ENCODE measurements at places on chromosomes 11 and 22.

- peak; percentile 24 for DNase-seq
Measured at GRCh38 chr11:66579017-66579606, 10.7 kb upstream of the CTSF start.

- DNase-seq: no peak
Measured at GRCh38 chr11:92846491-92847125, 122.8 kb upstream of the MTNR1B start.

DNA sequence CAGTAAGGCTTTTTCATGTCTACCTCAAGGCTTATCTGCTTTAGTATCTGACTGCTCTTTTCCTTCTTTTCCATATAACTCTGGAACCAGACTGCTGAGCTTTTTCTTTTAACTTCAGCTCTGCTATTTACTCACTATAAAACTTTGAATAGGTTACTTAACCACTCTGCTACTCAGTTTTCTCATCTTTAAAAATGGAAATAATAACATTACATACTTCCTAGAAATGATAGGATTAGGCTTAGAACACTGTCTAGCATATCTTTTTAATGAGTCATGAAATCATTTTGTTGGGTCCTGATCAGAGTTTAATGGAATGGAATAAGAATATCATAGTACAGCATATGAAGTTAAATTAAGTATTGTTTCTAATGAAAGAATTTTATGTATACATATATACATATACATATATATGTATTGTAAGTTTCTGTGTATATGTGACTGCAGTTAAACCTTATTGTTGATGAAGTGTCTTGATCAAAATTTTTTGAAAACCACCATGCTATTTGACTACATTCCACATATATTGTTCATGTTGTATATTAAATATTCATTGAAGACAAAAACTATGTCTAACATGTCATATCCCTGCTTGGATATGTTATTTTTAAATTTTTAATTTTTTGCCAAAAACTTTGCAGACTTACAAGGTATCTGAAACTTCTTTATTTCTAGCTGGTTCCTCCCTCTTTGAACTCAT, 120.2 kb downstream of the METTL15 start:
- no peak for DNase-seq

DNA sequence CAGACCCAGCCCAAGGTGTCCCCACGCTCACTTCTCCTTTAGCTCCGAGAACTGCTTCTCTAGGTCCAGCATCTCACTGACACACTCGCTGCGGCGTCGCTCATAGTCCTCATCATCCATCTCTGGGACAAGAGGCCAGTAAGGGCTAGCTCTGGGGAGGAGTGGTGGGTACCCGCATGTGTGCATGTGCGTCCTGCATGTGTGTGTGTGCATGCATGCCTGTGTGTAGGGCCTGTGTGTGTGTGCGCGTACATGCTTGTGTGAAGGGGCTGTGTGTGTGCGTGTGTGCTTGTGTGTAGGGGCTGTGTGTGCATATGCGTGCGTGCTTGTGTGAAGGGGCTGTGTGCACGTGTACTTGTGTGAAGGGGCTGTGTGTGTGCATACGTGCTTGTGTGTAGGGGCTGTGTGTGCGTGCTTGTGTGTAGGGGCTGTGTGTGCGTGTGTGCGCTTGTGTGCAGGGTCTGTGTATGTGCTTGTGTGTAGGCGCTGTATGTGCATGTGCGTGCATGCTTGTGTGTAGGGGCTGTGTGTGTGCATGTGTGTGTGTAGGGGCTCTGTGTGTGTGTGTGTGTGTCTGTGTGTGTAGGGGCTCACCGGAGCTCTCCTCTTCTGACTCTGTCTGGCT, 3.3 kb downstream of the BRMS1 start:
- no peak for DNase-seq

DNA sequence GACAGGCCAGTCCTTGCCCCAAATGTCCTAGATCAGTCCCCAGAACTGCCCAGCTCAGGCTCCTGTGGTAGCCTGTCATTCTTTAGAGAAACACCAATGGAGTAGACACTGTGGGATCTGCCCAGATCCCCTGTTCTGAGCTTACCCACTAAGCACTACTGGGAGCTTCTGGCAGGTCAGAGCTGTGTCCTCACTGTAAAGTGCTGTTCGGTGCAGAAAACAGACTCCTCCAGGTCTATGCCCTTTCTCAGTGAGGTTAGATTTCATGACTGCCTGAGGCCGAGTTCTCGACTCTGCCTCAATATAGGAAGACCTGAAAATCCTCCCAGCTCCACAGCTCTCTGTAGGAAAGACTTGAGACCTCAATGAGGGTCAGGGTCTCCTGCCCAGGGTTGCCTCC, 67.5 kb upstream of the IGLL5 start:
- DNase-seq: no peak

DNA sequence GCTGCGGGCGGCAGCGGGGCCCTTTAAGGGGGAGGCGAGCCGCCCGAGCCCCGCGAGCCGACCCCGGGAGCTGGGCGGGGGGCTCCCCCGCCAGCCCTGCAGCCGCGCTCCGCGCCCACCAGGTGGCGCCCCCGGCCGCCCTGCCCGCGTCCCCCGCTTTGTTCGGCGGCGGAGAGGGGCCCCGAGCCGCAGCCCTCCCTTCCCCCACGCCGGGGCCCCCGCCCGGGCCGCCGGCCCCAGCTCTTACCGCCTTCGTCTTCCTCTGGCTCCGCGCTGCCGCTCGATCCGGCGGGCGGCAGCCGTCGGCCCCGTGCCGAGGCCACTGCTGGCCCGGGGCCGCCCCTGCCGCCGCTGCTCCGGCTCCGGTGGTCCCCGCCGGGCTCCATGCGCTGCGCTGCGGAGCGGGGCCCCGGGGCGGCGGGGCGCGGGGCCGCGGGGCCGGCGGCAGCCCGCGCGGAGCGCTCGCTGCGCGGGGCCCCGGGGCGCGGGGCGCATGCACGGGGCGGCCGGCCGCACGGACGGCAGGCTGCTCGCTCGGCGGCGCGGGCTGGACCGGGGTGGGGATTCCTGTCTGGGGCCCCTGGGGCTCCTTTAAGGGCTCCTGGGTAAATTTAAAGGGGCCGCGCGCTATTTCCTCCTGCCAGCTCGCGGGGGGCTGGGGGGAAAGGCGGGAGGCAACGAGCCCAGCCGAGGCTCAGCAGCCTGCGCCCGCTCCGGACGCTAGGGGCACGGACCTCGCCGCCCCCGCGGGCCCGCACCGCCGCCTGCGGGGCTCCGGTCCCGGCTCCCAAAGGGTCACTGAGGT, at the start of gene ZFTA:
Gene ZFTA, minus strand, starts transcription at position 539 of the 805 bp plus-strand sequence. Its CDS starts 153 bp downstream, at position 386.
- peak; percentile 42 for DNase-seq

DNA sequence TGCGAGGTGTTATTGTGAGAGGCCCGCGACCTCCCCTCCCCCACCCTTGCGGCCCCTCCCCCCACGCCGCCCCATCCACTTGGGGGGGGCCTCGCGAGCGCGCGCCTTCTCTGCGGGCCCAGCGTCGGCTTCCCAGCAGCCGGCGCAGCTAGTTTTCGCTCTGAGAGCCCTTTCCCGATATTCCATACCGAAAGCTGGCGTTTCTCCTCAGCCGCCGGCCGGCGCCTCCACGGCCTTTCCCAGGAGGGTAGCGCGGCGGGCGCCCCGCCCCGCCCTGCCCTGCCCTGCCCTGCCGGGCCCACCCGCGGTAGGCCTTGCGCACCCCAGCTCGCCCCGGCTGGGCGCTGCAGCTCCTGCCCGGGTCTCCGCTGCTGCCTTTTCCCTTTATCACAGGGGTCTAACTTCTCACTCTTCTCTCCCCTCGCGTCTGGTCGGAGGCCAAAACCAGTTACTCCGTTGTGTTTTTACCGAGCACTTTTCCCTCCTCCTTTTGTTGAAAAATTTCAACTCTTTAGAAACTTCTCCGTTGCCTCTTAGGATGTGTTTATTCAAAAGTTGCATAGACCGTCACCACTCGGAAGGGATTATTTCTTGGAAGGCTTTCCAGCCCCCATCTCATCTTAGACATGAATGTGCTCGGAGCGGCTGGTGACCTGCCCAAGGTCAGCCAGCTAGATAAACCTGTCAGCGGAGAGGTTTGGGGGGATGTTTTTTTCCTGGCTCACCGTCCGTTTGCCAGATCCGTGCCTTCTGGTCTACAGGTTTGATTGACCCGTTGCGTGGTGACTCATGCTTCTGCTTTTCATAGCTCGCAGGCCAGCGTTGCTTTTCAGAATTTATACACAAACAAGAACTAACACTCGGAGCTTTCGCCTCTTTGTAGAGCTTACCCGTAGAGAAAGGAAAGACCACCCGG, 648 bp downstream of the PAFAH1B2 start:
- peak; percentile 67 for DNase-seq
